RPMI7951 (cell line): ENCODE measurements at places on chromosomes 5 and 9. TPM values are rescaled to one million over a fixed set of nuclear protein-coding genes. Genes with fewer than 3 reads are reported as not detected.

Gene RABGAP1
- total RNA-seq = 12.4 and 15.7 TPM in 2 replicates

Gene THBS4
- under 0.01 and 0.36 TPM in 2 replicates for total RNA-seq

Gene FOXE1
- total RNA-seq = not detected in 2 replicates

Gene NIM1K
- total RNA-seq = 0.88 and 1.4 TPM in 2 replicates

Gene TPD52L3
- not detected in 2 replicates for total RNA-seq

Gene SLC27A6
- total RNA-seq = not detected in 2 replicates

Gene CDKN2A
- 477 and 592 TPM in 2 replicates for total RNA-seq

Gene LCN1
- not detected in 2 replicates for total RNA-seq

Gene NDUFA8
- 30.6 and 40.1 TPM in 2 replicates for total RNA-seq

Gene PCDHA13
- not detected in 2 replicates for total RNA-seq

Gene SRA1
- total RNA-seq = 47.7 and 57.1 TPM in 2 replicates

Gene ZNF169
- 1.2 and 2.2 TPM in 2 replicates for total RNA-seq
